H1 (cell line): ENCODE measurements at places on chromosomes 11 and 22. TPM values are rescaled to one million over a fixed set of nuclear protein-coding genes. Genes with fewer than 3 reads are reported as not detected.

- no peak overlapping the region for H3K4me3 ChIP-seq
- H3K27me3 ChIP-seq: no peaks in the 10 kb centered on the region
- no peaks in the 10 kb centered on the region for H3K4me1 ChIP-seq
- H3K27ac ChIP-seq: no peak overlapping the region
These were observed 47.0 kb upstream of the AMPD3 start for GRCh38 chr11:10407749-10408685.

- H3K4me3 ChIP-seq: no peak overlapping the region
- no peaks in the 10 kb centered on the region for H3K4me1 ChIP-seq
- no peak for DNase-seq
- no peaks in the 10 kb centered on the region for H3K27me3 ChIP-seq
- H3K27ac ChIP-seq: no peak overlapping the region
These were observed 61.5 kb upstream of the EED start for GRCh38 chr11:86182976-86183584.

GRCh38 chr22:48477031-48477721 is 1350.5 kb downstream of the BRD1 start:
- H3K4me1 ChIP-seq: no peaks in the 10 kb centered on the region
- H3K4me3 ChIP-seq: no peak overlapping the region
- H3K27me3 ChIP-seq: no peaks in the 10 kb centered on the region
- no peak for DNase-seq
- H3K36me3 ChIP-seq: no peaks in the 10 kb centered on the region

DNA sequence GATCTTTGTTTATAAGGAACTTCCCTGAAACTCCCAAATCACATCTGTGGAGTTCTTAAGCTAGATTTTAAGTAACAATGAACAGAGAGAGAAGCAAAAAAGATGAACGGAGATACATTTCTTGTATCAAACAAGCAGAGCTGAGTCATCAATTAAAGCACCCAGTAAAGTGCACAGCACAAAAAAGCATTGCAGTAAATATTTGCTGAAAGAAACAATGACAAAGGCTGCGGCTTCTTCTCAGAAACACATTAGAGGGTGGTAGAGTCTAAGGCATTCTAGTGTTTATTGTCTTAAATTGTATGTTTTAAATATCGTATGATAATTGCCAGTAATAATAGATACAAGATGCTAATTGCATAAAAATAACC is 941.6 kb upstream of the CHORDC1 start:
- H3K4me3 ChIP-seq: no peak overlapping the region
- DNase-seq: no peak
- no peaks in the 10 kb centered on the region for H3K36me3 ChIP-seq

DNA sequence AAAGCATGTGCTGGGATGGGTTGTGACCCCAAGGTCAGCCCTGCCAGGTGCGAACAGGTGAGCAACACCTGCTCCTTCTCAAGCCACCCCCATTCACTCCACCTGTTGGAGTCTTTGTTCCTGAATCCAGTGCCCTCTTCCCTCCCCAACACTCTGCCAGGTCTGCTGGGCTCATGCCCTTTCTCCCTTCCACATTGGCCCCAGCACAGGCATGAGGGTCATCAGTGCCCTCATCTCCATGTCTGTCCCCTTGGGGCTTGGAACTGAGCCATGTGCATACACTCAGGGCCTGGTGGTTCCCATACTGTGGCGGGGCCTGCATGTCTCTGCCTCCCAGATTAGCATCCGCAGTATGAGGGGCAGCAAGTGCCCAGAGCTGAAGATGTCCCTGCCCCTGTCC is 19.1 kb downstream of the RFPL2 start:
- no peaks in the 10 kb centered on the region for H3K36me3 ChIP-seq
- H3K4me1 ChIP-seq: no peaks in the 10 kb centered on the region
- no peak overlapping the region for H3K27ac ChIP-seq
- H3K27me3 ChIP-seq: no peaks in the 10 kb centered on the region
- H3K4me3 ChIP-seq: no peak overlapping the region

HTR3A gene
- total RNA-seq: 6.5 and 7.5 TPM in 2 replicates

OR52I2 gene
- total RNA-seq: not detected in 2 replicates

YPEL1 gene
- total RNA-seq: 6.7 and 7.6 TPM in 2 replicates

THY1 gene
- total RNA-seq: 259 and 286 TPM in 2 replicates

SCUBE2 gene
- total RNA-seq: 0.42 and 1.2 TPM in 2 replicates
